ENCODE measurements at places on chromosomes 5 and 9.
A peak's percentile ranks its signal among the peaks of the same experiment; 100 is the strongest.

DNA sequence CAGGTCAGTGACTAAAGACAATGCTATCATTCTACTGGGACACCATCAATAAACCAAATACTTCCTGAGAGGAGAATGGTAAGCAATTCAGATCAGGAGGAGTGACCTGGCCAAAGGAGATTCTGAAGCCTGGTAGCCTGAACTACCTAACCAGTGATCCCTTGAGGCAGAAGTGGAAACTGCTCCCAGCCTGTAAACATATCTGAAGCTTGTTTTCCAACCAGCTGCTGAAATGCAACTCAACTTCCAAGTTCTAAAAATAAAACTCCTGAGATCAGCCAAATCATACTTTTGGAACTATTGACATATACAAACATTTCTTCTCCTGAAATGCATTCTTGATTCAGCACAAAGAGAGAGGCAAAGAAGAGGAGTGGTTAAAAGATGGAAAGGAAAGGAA, 204.1 kb downstream of the EBF1 start:
- DNase-seq: no peak

GRCh38 chr9:14747111-14747510, 24.6 kb upstream of the CER1 start:
- DNase-seq: no peak

DNA sequence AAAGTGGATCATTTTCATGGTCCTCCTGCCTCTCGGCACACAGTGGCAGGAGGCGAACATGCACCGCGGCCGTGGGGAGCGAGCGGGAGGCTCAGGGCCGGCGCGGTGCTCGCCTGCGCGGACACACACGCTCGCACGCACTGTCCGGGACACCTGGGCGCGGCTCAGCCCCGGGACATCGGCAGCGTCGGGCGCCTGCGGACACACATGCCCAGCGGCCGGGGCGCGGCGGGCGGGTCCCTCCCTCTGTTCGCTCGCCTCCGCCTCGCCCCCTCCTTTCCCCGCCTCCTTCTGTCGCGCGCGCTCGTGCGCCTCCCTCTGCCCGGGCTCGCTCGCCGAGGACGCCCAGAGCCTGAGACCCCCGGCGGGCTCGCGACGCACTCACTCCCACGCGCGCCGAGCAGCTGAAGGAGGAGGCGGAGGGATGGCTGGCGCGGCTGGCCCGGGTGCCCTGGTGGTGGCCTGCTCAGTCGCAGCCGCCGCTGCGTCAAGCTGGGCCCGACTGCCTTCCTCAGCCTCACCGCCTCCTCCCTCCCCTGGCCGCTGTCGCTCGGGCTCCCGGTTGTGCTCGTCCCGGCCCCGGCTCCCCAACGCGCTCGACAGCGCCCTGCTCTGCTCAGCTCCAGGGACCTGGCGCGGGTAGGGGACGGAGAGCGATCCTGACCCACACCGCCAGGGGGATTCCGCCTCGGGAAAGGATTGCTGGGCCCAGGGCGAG, at the start of gene FRMD3:
TSS of gene FRMD3 (minus strand) at position 230 of the 718 bp plus-strand sequence. CDS start at position 60, 170 bp downstream.
- peak; percentile 87 for DNase-seq

DNA sequence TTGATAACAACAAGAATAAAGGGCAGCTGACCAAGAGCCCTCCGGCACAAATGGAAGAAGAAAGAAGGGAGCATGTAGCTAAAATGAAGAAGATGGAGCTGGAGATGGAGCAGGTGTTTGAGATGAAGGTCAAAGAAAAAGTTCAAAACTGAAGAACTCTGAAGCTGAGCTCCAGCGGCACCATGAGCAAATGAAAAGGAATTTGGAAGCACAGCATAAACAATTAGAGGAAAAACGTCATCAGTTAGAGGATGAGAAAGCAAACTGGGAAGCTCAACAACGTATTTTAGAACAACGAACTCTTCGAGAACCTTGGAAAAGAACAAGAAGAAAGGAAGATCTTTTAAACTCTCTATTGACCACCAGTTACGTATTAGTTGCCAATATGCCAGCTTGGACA, 100.9 kb downstream of the GABBR2 start:
- no peak for DNase-seq

- no peak for DNase-seq
Measured at GRCh38 chr5:154397652-154398406, 48.0 kb upstream of the SAP30L start.

DNA sequence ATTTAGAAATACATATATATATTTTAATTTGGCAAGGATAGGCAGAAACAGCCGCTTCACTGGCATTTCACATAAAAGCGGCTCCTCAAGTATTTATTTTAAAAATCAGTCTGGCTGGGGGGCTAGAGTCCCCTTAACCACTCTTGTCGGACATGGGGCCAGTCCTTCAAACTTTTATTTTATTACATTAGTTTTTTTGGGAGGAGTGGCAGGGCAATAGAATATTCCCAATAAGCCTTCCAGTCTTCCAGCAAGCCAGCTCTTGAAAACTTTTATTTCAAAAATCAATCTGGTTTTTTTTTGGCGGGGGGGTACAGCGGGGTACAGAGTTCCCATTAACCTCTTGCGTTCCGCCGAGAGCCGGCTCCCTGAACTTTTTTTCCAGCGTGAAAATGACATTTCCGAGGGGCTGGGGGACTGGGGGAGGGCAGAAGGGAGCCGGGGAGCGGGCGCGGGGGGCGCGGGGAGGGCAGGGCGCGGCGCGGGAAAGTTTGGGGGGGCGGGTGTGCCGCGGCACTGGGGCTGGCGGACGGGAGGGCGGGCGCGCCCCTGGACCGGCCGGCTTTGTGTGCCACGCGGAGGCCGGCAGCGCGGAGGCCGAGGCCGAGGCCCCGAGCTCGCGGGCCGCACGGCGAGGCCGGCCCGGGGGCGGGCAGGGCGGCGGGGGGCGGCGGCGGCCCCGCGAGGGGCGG, 504 bp upstream of the ZNF618 start:
- DNase-seq: peak; percentile 46

- no peak for DNase-seq
Measured at GRCh38 chr9:89922099-89922498, 317.3 kb downstream of the GADD45G start.

DNA sequence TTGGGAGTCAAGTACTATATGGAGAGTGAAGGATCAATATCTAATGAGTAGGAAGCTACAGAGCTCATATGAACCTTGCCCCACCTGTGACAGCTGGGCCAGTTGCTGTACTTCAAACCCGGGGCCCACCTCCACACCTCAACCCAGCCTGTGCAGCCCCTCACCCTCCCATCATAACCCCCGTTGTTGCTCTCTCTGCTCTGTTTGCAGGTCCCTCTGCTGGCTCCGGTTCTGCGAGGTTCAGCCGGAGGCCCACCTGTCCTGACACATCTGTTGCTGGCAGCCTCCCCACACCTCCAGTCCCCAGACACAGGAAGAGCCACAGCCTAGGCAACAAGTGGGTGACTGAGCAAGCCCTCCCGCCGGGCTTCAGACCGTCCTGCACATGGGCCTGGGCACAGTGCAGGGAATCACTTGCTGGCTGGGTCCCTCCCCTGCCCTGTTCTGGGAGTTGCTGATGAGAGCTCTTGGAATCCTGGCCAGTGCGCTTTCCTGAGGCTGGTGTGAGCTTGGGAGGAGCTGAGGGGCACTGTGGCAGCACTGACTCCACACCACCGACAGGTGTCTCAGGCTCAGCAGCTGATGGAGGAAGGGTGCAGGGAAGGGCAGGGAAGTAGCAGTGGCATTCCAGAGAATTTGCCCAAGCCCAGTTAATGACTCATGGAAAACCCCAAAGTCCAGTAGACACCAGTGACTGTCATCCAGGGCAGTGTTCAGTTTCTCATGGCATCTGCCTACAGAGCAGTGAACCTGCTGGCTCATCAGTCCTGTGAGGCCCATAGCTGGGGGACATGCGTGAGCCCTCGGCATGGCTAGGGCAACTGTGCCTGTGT, 69.5 kb upstream of the GARNL3 start:
- no peak for DNase-seq

- DNase-seq: no peak
Measured at GRCh38 chr9:11097020-11097419, 484.2 kb upstream of the PTPRD start.

- DNase-seq: peak; percentile 51
Measured at GRCh38 chr9:121774715-121775613, 123.5 kb downstream of the DAB2IP start.

GRCh38 chr9:129567842-129568559, 52.9 kb downstream of the C9orf50 start:
- DNase-seq: peak; percentile 65

- DNase-seq: no peak
Measured at GRCh38 chr5:31186672-31187267, 6.7 kb upstream of the CDH6 start.

GRCh38 chr5:2047341-2047927, 164.7 kb upstream of the IRX4 start:
- DNase-seq: no peak

DNA sequence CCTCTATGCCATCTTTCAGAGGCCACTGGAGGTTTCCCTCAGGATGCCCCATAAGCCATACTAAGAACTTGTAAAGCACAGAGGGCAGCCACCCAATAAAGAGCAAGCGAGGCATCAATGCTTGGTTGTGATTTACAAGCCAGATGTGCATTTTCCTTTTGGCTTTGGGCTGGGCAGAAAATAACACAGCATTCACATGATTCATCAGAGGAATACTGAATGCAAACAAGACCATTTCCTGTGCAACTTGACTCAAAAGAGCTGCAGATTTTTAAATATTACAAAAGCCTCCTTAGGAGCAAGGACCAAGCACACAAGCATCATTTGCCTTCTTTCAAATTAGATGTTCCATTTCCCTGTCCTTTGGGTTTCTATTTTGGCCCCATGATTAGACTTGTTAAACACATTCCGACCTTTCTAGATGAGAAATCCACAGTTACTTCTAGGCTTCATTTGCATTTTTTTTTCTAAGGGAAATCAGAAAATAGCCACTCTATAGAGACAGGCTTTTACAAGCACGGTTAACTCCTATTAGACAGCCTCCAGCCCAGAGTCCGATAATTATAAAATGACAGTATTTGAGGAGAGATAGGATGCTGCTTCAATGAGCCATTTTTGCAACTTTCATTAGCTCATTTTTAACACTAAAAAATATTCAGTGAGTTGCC, 207.8 kb downstream of the SEMA5A start:
- DNase-seq: no peak

DNA sequence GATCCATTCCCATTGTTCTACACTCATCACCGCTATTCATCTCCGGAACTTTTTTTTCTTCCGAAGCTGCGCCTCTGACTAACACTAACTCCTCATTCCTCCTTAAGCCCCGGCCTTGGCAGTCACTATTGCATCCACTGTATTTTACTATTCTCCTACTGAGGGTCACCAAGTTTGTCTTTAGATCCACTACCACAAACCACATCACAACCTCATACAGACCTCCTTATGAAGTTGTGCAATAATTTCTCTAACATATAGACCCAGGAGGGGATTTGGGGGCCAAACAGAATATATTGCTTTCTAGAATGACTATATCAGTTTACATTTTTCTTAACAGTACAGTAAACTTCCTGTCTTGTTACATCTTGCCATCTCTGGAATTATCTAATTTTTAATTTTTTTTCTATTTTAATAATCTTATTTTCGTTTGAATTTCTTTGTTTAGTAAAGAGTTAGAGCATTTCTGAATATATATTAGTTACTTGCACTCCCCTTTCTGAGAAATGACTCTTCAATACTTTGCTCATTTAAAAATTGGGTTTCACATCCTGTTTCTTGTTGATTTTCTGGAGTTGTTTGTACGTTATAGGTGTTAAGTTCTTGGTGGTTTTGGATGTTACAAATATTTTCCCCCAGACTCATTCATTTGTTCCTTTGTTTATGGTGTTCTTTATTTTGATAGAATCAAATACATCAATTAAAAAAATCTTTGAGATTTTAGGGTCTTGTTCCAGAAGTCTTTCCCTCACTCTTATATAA, 37.1 kb downstream of the DMRT2 start:
- no peak for DNase-seq

- DNase-seq: no peak
Measured at GRCh38 chr5:169629847-169630548, 7.1 kb upstream of the DOCK2 start.

DNA sequence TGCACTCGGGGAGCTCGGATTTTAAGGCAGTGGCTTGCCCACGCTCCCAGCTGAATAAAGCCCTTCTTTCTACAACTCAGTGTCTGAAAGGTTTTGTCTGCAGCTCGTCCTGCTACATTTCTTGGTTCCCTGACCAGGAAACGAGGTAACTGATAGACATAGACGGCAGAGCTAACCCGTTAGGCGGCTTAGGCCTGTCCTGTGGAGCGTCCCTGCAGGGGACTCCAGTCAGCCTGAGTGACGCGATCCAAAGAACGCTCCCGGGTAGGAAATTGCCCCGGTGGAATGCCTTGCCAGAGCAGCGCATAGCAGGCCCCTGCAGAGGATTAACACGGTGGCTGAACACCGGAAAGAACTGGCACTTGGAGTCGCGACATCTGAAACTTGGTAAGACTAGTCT, 1.8 kb upstream of the SELENOP start:
- no peak for DNase-seq

DNA sequence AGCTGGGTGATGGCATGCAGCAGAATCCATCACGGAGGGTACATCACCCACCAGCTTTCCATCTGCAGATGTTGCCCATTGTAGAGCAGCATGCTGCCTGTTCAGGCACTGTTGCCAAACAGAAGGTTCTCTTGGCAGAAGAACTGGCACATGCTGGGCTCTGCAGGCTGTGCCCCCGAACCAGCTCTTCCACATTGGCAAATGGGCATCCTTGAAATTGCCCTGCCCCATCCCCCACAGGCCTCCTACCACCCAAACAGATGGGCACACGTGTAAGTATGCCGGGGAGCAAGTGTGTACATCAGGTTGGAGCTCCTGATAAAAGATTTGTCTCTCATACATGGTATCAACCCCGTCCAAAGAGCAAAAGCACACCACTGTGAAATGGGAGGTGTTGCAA, 220.3 kb upstream of the TAS2R1 start:
- no peak for DNase-seq

GRCh38 chr5:4584982-4585381, 555.1 kb upstream of the ADAMTS16 start:
- no peak for DNase-seq

DNA sequence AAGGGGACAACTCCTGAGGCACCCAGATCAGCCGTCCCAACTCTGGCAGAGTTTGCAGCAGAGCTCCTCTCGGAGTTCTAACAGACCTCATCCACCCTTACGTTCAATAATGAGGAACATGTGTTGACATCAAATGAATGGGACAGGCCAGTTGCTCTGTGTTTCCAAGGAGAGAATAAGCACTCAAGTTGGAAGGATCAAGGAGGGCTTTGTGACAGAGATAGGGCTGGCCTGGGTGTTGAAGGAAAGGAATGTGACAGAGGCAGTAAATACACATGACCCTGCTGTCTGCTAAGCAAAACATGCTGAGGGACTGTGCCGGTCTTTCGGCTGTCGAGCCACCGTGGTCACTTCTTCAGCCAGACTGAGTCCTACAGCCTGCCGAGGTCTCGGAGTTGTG, 48.2 kb downstream of the GPR107 start:
- DNase-seq: no peak

DNA sequence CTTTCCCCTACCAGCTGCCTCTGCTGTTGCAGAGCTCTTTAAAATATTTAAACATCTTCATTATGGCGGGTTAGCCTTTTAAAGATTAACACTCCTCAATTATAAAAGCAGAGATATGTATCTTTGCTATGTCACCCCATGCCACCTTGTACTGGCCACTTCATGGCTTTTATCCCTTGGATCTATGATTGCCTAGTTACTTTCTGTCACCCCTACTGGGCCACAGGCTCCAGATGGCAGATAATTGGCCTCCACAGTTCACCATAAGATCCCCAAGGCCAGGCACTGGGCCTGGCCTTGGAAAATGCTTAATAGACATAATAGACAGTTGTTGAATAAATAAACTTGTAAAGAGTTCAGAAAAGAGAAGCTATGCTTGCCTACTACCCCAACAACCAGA, 142.0 kb upstream of the SHB start:
- DNase-seq: no peak

All from left hindlimb (tissue), 1 donor.